Dermis microvascular lymphatic vessel endothelial cell (primary cell): ENCODE measurements at places on chromosomes 11 and 22. TPM values are rescaled to one million over a fixed set of nuclear protein-coding genes. Genes with fewer than 3 reads are reported as not detected.

The FGF3 gene
- not detected in 2 replicates for total RNA-seq

DNA sequence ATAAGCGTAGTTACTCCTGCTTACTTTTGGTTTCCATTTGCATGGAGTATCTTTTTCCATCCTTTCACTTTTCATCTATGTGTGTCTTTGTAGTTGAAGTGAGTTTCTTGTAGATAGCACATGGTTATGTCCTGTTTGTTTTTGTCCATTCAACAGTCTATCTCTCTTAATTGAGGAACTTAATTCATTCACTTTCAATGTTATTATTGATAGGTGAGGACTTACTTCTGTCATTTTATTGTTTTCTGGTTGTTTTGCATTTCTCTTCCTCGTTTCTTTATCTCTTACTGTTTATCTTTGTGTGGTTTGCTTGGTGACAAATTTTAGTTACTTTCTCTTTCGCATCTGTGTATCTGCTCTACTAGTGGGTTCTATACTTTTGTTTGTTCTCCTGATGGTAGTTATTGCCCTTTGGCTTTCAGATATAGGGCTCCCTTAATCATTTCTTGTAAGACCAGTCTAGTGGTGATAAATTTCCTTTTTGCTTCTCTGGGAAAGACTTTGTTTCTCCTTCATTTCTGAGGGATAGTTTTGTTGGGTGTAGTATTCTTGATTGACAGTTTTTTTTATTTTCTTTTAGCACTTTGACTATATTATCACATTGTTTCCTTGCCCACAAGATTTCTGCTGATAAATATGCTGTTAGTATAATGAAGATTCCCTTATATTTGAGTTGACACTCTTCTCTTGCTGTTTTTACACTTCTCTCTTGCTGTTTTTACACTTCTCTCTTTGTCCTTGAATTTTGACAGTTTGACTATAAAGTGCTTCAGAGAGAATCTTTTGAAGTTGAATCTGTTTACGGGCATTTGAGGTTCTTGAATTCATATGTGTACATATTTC lies 9.0 kb upstream of the RAG1 start:
- DNase-seq, result no peak

- DNase-seq, result no peak
Observed at GRCh38 chr11:47248304-47248663, 330 bp downstream of the ACP2 start.

GRCh38 chr11:121460941-121461514 lies 8.3 kb upstream of the SORL1-AS1 start:
- DNase-seq, result no peak

GRCh38 chr11:23112987-23113886 lies 253.0 kb upstream of the CCDC179 start:
- DNase-seq, result peak; percentile 66

The GRK3 gene
- 0.25 and 0.26 TPM in 2 replicates for total RNA-seq

GRCh38 chr11:77724636-77725035 lies 87.0 kb upstream of the CLNS1A start:
- DNase-seq, result no peak

DNA sequence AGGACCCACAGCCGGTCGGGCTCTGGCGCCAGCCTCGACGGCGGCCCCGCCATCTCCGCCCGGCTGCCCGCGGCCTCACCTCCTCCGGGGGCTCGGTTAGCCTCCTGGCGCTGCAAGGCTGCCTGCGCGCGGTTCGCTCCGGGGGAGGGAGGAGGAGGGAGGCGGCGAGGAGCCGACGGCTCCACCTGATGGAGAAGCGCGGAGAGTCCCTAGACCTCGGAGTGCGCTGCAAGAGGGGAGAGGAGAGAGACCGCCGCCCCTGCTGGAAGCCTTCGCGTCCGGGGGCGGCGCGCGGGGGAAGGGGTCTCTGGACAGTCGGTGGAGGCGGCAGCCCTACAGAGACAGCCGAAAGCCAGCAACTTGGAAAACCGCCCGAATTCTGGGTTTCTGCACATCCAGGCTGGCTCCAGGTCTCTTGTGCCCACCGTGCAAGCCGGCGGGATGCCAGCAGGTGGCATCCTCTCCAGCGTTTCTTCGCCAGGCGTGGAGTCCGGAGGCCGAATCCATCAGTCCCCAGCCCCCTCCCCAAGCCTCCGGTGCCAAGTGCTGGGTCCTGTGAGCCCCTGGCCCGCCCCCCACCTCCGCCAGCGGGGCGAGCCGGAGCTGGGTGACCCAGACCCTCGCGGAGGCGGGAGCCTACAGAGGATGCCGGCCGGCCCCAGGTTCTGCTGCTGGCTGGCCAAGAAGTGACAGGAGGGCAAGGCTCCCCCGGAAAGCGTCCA lies 2.9 kb upstream of the KIRREL3 start:
- DNase-seq, result no peak

The CHST1 gene
- total RNA-seq, result 5.4 TPM in 2 replicates

- DNase-seq, result peak; percentile 68
Observed at GRCh38 chr11:120432056-120433018, 79.2 kb upstream of the GRIK4 start.

The CDCA5 gene
- 3.9 and 7.6 TPM in 2 replicates for total RNA-seq

- DNase-seq, result no peak
Observed at GRCh38 chr11:92657226-92657625, 312.2 kb upstream of the MTNR1B start.

DNA sequence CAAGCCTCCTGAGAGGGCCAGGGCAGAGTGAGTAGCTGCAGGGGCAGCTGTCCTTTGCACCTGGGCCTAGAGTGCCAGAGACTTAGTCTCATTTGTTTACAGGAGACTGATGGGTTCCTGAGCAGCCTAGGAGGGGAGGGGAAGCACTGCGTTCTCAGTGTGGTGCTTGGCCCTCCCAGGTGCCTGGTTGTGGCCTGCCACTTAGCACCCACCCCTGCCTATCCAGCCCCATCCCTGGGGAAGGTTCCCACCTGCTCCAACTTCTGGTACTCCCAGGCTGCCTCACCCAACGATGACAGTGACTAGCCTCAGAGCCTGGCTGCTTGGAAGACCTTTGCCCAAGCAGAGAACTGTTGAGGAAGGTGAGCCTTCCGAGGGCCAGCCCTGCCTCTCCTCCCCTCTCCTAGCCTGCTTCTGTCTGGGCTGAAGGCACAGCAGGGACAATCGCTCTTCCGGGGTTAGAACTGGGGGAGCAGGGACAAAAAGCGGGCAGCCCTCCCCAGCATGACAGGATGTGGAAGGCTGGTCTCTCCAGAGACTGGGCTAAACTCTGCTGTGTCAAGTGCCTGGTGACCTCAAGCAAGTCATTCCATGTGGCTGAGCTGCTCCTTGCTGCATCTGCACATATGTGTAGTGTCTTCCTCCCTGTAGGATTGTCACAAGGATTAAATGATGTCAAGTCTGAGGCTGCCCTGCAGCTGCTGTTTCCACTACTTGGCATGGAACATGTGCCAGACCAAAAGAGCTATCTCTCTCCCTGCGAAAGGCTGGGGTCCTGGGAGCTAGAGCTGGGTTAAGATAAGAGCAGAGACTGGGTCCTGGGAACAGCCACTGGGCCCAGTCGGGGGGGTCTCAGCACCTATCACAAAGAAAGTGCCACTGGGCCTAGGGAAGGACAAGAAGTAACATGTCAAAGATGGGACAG lies 9.9 kb downstream of the KCNQ1OT1 start:
- DNase-seq, result no peak

- no peak for DNase-seq
Observed at GRCh38 chr11:61340979-61341378, 8.0 kb downstream of the TKFC start.

- DNase-seq, result no peak
Observed at GRCh38 chr22:32615874-32616564, 141.4 kb downstream of the FBXO7 start.

DNA sequence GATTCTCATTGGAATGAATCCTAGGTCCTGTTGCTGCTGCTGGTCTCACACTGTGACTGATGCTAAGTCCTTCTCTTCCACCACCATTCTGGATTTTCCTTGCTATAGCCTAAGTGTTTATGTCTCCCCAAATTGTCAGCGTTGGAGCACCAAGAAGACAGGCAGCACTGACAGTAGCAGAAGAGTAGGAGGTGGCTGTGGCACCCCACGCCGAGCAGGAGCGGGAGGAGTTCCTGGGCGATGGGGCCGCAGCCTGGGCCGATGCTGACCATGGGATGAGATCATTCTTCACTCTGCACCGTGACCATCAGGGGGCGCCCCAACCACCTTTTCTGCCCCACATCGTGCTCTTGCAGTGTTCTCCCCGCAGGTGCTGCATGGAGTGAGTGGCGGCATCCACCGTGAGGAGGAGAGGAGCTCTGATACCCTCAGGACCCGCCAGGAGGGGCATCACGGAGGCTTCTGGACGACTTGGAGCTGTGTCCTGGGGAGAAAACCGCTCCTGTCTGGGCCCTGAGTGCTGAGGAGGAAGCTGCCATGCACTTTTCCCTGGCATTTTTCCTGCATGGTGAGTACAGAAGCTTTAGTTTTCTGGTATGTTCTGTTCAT lies 57.0 kb downstream of the LRRC74B start:
- DNase-seq, result peak; percentile 15

- no peak for DNase-seq
Observed at GRCh38 chr11:67349928-67350465, 3.3 kb downstream of the POLD4 start.

The OR2AG2 gene
- under 0.01 TPM in 2 replicates for total RNA-seq

- DNase-seq, result no peak
Observed at GRCh38 chr22:22928666-22929380, 41.2 kb downstream of the IGLL5 start.

- DNase-seq, result no peak
Observed at GRCh38 chr22:31870890-31871289, 73.4 kb upstream of the YWHAH start.

DNA sequence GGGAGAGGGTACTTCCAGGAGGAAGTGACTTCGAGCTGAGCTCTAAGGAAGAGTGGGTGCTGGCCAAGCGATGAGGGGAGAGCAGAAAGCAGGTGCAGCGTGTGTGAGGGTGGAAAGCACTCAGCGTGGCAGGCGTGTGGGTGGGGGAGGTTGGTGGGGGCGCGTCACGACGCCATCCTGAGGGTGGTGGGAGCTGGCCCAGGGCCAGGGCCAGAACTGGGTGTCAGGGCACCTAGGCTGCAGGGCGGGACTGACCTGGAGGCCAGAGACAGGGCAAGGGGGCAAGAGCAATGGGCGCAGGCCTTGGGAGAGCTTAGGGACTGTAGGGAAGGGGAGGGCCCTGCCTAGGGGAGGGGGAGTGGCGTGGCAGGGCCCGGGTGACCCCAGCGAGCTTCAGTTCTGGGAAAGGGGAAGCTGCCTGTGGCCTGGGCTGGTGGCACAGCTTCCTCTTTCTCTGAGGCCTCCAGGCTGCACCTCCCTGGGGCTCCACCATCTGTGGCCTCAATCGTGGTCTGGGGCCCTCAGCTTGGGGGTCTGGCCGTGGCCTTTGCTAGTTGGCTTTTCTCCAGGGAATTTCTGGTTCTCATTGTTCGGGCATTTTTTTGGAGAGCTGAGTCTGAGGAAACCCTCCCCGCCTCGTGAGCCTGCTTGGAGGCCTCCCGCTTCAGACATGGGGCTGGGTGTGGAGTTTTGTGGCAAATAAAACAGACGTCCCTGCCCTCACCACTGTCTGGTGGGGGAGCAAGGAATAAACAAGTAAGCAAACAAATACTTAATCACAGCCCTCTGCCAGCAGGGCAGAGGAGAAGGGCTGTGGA lies 8.9 kb downstream of the RELT start:
- DNase-seq, result peak; percentile 37
